ENCODE measurements at places on chromosomes 1 and 21.

DNA sequence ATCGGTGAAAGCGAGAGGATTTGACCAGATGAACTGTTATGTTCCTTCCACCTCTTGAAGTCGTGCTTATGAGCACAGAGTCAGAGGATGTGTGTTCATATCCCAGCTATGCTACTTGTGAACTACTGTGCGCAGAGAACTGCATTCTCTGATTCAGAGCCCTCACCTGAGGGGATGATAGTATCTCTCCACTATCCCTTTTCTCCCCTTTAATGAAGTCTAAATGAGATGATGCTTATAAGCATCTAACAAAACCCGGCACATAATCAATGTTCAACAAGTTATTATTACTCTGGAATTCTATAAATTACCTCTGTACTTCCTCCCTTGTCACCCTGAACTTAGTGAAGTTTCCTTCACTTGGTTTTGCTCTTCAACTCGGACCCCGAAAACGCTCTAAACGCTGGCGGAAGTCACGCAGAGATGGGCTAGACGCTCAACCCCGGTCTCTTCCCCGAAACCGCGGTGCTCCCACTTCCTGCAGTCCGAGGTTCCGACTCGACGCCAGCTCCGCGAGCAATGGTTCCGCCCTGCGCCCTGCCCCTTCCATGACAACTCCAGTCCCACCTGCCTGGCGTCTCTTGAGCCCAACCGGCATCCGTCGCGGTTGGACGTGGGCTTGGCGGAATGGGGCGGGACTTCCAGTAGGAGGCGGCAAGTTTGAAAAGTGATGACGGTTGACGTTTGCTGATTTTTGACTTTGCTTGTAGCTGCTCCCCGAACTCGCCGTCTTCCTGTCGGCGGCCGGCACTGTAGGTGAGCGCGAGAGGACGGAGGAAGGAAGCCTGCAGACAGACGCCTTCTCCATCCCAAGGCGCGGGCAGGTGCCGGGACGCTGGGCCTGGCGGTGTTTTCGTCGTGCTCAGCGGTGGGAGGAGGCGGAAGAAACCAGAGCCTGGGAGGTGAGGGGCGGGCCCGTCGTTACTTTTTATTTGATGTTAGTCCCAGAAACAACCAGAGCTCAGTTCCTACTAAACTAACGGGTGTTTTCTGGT lies at the start of gene NUF2:
Gene NUF2 (plus strand): TSS at position 644 of the 995 bp plus-strand sequence. CDS start 4,098 bp downstream, outside the sequence.
- DNase-seq: peak; percentile 93

GRCh38 chr1:112335351-112335750 lies 60.7 kb upstream of the CTTNBP2NL start:
- DNase-seq: no peak

DNA sequence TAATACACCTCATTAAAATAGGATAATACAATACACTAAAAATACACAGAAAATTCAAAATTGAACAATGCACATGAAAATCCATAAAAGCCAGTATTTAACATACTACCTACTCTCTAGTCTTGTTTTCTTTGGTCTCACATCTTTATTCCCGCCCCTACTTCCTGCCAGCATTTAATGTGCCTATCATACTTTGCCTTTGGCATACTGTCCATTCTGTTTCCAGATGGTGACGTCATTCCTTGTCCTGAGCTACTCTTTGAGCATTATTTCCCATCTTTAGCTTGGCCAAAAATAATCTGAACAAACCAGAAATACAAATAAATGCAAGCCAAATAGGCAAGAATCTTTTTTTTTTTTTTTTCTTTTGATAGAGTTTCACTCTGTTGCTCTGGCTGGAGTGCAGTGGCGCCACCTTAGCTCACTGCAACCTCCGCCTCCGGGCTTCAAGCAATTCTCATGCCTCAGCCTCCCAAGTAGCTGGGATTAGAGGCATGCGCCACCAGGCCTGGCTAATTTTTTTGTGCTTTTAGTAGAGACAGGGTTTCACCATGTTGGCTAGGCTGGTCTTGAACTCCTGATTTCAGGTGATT lies 4.4 kb downstream of the HFM1 start:
- no peak for DNase-seq

DNA sequence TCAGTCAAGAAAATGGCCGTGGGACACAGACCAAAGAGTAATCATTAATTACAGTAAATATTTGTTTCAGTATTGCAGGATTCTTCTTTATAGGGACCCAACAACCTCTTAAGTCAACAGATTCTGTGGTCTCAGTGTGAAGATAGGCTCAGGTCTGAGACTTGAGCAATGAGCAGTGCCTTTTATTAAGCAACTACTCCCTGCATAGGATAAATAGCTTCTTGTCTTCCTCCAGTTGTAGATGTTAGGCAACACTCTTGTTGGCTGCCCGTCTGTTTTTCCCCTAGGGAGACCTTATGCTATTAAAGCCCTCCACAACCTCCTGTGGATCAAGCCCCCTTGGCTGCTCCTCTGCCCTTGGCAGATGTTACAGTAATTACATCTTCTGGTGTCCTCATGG lies 1.8 kb upstream of the OMA1 start:
- no peak for DNase-seq

DNA sequence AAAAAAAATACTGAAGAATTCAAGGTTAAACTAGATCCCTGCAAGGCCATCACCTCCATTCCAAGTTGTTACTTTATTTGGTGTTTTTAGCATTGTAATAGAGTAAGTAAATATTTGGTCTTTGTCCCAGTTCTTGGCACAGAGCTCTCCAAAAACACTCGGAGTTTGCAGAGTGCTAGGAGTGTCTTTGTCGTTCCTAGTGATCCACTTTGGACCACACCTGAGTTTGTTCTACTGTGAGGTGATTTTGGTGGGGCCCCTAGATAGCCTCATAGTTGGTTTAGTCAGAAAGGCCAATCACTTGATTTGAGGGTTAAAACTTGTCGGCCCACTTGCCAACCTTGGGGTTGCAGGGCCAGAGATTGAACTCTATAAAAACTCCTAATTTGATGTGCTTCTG lies 25.6 kb downstream of the SYNC start:
- no peak for DNase-seq

DNA sequence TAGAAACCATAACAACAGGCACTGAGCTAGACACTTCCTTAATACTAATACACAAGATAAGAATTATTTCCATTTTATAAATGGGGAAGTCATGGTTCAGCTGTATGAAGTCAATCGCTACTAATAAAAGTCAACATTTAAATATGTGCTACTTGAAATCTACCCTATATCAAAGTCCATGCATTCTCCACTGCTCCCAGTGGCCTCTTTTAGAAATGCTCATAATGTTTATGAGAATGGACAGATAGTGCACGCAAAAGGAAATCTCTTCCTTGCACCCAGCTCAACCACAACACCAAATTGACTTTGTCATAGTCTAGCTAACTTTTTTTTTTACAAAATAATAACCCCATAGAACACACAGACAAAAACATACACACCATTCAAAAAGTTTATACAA lies 281.7 kb upstream of the CXADR start:
- no peak for DNase-seq

GRCh38 chr1:6498576-6499111 lies 7.2 kb upstream of the PLEKHG5 start:
- DNase-seq: no peak

- DNase-seq: no peak
These were observed 11.8 kb upstream of the ARHGEF2 start for GRCh38 chr1:155990005-155990739.

DNA sequence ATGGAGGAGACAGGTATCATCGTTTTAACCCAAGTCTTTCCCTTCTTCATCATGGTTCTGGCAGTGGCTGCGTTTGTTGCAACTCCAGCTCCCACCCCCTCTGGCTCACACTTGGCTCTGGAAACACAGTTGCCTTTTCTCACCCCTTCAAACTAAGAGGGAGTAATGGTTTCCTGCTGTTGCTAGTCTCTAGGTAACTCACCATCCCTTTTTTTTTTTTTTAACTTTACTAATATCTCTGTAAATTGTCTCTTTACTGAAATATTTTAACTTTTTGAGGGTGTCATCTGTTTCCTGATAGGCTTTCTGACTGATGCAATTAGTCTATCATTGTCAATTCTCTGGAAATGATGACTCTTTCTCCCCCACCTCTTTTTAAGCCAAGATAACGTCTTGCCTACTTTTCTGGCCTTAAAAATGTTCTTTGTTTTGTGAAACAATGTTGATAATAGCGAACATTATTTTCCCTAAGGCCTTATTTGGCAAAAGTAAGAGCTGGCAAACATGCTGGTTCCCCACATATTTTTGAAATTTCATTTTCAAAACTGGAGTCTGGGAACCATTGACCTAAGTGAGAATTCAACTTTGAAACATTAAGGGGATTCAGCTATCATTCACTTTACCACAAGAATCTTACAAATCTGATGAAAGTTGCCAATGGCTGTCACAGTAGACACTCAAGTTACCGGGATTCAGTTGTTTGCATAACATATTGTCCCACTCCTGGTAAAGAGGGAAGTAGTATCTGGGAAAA lies 85.3 kb downstream of the LEPR start:
- no peak for DNase-seq

DNA sequence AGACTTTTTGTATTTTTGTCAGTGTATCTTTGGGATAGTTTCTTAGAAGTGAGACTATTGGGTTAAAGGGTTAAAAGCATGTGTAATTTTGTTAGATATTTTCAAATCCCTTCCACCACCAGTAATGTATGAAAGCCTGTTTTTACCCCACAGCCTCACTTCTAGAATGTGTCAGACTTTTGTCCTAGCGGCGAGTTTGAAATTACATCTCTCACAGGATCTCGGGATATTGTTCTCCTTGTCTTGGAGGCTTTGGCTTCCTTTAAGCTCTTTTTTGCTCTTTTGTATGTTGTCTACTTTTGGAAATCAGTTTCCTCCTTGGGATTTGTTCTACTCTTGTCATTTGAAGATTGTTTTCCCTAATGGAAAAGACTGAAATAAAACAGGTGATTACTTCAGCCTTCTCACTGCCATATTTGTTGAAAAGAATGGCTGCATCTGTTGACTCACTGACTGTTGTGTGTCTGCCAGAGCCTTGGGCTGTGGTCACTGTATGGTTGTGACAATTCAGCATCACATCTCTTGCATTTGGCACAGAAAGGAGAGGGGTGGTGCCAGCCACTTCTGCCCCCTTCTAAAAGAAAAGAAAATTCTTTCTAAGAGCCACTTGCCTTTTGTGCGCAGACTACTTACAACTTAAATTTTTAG lies 22.6 kb downstream of the ST3GAL3 start:
- DNase-seq: no peak

- no peak for DNase-seq
These were observed 14.7 kb downstream of the ADCY10 start for GRCh38 chr1:167899253-167899681.

DNA sequence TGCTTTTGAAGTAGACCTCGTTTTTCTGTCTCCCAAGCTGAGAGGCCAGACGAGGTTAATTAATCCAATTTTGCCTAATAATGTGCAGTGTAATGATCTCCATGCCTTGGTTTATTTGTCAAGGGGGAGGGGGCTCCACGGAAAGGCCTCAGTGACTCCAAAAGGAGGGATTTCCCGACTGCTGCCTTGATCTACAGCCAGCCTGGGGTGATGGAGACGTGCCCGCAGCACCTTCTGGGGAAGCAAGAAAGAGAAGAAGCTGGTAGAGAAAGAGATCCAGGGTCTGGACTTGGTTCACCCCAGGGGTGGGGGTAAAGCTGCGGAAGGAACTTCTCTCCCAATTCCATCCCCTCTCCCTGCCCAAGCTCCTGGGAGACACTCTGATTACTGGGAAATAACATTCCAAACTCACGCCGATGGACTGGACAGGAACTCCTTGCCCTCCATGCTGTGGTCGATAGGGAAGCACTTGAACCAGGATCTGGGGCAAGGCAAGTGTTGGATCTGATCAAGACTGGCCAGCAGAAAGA lies 44.1 kb upstream of the SIM2 start:
- DNase-seq: no peak

GRCh38 chr1:166588741-166589140 lies 250.5 kb upstream of the POGK start:
- no peak for DNase-seq
